GM13976 (cell line): ENCODE measurements at places on chromosomes 6 and 20.

GRCh38 chr6:101146389-101146788 is 247.1 kb upstream of the GRIK2 start:
- no peak for DNase-seq

DNA sequence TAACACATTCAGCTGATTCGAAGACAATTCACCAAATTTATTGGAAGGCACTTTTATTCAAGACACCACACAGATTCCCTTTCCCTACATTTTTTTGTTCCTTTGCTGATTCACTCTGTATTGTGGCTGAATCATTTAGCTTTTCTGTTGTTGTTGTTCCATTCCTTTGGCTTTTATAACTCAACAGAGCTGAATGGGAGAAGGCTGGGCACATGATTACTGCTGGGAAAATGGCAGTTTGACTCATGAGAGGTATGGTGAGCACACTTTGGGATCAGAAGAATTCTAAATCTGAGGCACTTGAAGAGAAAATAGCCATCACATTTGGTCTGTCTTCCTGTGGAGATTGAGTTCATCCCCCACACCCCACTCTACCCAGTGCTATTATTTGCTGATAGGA is 15.7 kb upstream of the SAYSD1 start:
- no peak for DNase-seq

GRCh38 chr20:54727490-54727889 is 252.1 kb downstream of the DOK5 start:
- DNase-seq, result no peak

DNA sequence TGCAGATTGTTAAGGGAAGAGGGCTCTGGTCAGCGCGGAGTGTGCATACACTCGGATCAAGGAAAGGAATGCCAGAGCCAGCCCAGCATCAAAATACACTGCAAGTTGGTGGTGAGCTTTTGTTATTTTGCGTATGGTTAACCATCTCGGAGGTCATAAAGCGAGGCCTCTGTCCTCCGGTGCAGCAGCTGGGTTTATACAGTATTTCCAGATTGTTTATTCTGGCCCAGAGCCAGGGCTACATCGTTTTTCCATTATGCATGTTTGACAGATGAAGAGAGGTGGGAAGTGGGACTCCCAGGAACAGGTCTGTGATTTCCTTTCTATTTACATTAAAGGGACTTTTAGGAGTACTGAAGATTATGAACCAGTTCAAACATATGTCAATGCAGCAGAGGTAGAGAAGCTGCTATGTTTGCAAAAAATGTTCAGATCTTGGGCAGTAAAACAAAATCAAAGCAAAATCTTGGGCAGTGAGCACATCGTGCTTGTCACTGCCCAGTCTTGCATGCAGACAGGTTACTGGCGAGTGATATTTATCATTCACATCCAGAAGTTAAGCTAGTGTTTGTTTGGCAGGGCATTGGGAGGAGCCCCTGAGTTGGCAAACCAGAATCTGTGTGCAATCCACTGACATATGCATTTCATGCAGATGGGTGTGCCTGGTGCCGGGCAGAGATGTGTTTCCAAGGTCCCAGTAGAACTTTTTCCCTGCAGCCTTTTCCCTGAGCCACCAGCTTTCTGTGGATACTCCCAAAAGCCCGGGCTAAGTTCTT is 256.3 kb upstream of the TAB2 start:
- no peak for DNase-seq

DNA sequence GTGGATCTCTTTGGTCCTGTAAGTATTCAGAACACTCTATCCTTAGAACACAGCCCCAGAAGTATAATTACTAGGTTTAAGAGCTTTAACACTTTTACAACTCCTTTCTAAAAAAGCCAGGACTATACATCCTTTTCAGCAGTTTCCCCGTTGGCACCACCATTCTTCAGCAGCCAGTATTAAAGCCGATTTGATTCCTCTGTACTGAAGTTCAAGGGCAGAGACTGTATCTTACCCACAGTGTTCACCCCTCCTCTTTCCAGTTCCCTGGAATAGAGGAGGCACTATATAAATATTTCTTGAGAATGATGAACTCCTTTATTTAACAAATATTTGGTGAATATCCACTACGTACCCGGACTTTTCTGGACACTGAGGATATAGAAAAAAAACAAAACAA is 15.9 kb downstream of the SEC63 start:
- no peak for DNase-seq

DNA sequence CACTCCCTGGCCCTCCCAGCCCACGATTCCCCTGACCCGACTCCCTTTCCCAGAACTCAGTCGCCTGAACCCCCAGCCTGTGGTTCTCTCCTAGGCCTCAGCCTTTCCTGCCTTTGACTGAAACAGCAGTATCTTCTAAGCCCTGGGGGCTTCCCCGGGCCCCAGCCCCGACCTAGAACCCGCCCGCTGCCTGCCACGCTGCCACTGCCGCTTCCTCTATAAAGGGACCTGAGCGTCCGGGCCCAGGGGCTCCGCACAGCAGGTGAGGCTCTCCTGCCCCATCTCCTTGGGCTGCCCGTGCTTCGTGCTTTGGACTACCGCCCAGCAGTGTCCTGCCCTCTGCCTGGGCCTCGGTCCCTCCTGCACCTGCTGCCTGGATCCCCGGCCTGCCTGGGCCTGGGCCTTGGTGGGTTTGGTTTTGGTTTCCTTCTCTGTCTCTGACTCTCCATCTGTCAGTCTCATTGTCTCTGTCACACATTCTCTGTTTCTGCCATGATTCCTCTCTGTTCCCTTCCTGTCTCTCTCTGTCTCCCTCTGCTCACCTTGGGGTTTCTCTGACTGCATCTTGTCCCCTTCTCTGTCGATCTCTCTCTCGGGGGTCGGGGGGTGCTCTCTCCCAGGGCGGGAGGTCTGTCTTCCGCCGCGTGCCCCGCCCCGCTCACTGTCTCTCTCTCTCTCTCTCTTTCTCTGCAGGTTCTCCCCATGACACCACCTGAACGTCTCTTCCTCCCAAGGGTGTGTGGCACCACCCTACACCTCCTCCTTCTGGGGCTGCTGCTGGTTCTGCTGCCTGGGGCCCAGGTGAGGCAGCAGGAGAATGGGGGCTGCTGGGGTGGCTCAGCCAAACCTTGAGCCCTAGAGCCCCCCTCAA is at the start of gene LTA:
LTA (plus strand) TSS at position 249 of the 871 bp plus-strand sequence; CDS start at position 703, 454 bp downstream.
- peak; percentile 75 for DNase-seq

DNA sequence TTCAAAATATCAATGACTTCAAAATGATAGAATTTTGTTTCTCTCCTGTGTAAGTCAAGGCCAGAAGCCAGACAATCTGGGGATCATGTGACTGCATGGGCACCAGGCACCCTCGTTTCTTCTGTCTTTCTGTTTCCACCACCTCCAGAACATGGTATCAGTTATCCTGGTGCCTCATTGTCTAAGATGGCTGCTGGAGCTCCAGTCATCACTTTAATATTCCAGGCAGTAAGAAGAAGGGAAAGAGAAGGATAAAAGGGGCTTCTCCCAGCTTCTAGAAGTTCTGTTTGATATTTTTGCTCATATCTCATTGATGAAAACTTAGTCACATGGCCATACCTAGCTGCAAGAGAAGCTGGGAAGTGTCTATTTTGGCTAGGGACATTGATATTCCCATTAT is 25.7 kb downstream of the ZNF341 start:
- no peak for DNase-seq

- no peak for DNase-seq
These were observed 3.9 kb upstream of the CST9 start for GRCh38 chr20:23609486-23610109.

DNA sequence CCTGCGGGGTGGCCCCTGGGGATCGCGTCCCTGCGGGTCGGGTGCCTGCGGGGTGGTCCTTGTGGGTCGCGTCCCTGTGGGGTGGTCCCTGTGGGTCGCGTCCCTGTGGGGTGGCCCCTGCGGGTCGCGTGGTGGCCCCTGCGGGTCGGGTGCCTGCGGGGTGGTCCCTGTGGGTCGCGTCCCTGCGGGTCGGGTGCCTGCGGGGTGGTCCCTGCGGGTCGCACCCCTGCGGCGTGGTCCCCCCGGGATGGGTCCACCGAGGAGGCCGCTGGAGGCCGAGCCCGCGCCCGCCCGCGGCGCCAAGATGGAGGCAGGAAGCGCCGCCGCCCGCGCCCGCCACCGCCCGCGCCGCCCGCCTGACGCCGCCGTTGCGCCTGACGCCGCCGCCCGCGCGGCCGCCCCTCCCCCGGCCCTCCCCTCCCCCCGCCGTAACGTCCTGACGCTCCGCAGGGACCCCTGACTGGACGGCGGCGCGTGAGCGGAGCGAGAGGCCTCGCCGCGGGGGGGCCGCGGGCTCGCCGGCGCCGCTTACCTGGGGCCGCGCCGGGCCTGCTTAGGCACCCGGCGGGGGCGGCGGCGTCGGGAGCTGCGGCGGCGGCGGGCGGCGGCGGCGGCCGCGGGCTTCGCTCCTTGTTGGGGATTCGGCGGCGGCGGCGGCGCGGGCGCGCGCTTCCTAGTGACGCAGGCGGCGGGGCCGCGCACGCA is at the start of gene GMEB2:
GMEB2 (minus strand) TSS at position 678 of the 705 bp plus-strand sequence. CDS start 7,704 bp downstream, outside the sequence.
- peak; percentile 87 for DNase-seq

GRCh38 chr20:43490038-43490437 is 17.5 kb upstream of the L3MBTL1 start:
- DNase-seq, result no peak

GRCh38 chr20:59648466-59649070 is 44.2 kb downstream of the PHACTR3 start:
- DNase-seq, result no peak
